Activated CD4-positive, alpha-beta memory T cell treated with anti-CD3 and anti-CD28 coated beads, Interleukin-2, amount 10 ng/mL, durations not matched to agents 7 days and 5 days (primary cell): ENCODE measurements at places on chromosomes 13 and 19.
A peak's percentile ranks its signal among the peaks of the same experiment; 100 is the strongest.

DNA sequence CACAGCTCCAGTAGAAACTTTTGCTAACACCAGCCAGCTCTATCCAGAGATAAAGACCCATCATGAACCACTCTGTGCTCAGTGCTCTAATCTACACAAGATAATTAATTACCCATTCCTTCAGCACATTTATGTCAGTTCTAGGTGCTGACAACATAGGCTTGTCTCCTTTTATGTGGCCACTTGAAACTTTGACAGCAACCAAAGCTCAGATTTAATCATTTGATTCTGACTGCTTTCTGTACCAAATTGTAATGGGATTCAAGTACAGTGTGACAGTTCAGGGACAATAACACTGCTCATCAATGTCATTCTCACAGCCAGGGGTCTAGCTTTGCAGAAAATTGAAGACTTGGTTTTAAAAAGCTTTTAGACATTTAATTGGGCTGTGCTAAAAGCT is 266.6 kb downstream of the KCTD12 start:
- no peak for DNase-seq

GRCh38 chr19:17803264-17803896 is 8.4 kb downstream of the B3GNT3 start:
- DNase-seq = peak; percentile 78

DNA sequence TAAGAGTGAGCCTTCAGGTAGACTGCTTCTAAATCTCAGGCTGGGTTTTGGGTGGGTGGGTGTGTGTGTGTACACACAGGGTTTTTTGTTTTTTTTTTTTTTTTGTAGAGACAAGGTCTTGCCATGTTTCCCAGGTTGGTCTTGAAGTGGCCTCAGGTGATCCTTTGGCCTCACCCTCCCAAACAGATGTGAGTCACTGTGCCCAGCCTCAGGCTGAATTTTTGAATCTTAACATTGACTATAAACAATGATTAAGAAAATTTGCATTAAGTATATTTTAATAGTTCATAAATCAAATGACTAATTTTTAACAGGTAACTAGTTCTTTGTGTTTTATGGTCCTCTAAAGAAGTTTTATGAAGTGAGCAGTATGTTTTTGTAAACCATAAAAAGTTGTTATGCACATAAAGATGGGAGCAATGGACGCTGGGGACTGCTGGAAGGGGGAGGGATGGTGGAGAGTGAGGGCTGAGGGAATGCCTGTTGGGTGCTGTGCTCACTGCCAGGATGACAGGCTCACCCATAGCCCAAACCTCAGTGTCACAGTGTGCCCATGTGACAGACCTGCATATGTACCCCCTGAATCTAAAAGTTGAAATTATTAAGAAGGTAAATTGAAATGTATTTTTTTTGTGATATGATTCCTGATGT is 60.2 kb downstream of the ZNF136 start:
- DNase-seq = no peak

- DNase-seq = no peak
Observed at GRCh38 chr19:19588546-19588945, 29.9 kb downstream of the PBX4 start.

GRCh38 chr19:47661161-47661560 is 52.1 kb upstream of the EHD2 start:
- DNase-seq = no peak

DNA sequence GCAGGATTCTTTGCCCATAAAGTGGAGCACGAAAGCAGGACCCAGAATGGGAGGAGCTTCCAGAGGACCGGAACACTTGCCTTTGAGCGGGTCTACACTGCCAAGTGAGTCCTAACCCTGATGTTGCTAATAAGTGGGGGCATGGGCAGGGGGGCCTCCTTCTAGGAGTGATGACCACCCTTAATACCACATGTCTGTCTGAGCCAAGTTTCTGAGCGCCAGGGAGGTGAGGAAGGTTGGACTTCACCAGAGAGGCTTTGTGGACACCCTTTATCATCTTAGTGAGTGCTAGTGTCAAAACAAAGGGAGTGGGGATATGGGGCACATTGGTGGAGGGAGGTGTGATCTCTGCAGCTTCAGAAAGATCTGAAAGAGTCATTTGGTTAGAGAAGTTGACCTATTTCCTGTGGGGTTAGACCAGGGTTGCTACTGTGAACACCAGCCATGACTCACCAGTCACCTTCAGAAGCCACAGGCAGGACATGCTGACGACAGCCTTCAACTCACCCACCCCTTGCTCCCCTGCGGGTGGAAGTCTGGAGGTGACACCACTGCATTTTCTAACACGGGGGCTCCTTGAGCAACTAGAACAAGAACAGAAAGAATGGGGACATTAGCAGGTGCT is 8.8 kb downstream of the ALOX5AP start:
- DNase-seq = peak; percentile 91

GRCh38 chr19:49362929-49363267 is 682 bp upstream of the TEAD2 start:
- DNase-seq = no peak

DNA sequence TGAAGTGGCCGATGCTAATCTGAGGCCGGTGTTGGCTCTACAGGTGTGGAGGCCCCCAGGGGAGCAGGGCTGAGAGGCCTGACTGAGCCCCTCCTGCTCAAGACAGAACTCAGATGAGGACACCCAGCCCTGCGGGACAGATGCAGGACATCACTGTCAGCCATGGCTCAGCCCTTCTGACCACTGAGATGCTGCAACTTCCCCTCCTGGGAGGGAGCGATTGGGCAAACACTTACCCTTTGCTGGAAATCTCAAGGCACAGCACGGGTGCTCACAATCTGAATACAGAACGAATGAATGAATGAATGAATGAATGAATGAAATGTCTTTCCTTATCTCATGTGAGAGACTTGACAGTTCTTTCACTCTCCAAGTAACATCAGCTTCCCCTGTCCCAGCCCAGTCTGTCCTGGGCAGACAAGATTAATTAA is 3.5 kb upstream of the SIGLEC7 start:
- no peak for DNase-seq

DNA sequence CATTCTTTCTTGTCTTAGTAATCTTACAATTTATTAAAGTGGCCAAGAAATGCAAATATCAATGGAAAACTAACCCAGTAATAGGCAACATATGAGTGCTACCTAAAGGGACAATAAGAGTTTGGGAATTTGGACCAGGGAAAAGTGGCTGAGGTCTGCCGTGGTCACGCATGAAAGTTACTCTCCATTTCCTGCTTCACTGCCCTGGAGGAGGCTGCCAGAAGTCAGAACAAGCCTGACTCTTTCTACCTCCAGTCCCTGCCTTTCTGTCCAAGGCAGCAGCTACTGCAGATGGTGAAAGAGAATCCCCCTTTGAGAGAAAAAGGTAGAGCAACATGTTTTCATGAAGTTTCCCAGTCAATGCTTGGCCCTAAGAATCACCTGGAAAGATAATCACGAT is 201.1 kb upstream of the ARGLU1 start:
- DNase-seq = no peak

- no peak for DNase-seq
Observed at GRCh38 chr13:79645569-79645968, 164.6 kb downstream of the NDFIP2 start.

- DNase-seq = no peak
Observed at GRCh38 chr13:23007426-23007825, 173.4 kb upstream of the SGCG start.

DNA sequence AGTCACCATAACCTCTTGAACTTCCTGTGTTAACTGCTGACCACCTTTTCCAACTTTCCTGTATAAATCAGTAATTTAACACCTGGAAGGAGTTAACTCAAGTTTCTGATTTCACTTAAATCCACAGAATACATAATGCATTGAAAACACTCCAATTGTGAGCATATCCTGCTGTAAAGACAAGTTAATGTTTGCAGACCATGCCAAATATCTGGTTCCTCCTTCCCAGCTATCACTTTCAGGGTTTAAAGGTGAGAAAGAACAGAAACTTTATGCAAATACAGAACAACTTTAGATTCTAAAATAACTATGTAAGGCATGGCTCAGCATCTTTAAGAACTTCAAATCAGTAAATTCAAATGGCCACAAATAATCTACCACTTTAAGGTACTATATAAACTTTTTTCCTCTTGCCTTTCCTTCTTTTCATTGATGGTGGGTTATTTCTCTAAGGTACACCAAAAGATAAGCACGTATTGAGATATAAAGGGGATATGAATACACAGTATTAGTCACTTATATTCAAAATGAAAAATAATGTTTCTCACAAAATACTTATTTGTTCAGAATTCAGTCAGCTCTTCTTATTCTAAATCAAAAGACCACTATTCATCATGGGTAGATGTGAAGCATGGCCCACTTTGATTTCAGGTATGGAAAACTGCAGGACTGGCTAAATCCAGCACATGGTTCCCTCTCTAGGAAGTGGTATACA is 6.6 kb upstream of the TPTE2 start:
- DNase-seq = no peak

- no peak for DNase-seq
Observed at GRCh38 chr13:112722433-112723263, 32.8 kb downstream of the ATP11A start.
